ENCODE measurements at places on chromosomes 12 and 14.

DNA sequence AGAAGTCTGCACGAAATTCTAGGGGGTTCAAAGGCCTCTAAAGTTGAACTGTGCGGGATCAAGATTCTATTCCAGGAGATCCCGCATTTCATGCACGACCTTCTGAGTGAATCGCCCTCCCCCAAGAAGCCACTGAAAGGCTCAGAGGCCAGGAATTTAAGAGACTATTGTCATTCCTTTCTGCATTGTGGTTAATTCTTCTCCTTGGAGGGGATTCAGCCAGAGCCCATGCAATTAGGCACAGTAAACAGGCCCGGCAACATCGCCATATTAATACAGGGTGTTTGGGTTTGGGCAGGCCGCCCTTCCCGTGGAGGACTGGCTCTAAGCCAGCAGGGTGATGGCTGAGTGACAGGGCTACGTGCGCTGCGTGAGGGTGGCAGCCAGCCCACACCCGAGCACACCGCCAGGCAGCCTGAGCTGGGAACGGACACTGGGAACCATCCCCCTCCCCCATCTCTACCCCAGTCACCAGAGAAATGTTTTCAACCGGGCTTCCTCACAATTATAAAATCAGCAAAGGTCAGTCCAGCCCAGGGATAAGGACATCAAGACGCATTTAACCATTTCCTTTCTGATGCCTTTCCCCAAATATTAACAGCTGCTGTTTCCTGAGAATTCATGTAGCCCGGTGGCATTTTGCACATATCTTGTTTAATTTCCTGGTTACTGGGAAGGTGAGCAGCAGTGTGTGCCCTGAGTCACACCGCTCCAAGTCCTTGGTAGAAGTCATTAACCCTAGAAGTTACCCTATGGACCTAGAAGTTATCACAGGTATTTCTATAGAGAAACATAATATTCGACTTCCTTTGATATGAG lies 12.5 kb downstream of the EGLN3 start:
- DNase-seq = no peak

DNA sequence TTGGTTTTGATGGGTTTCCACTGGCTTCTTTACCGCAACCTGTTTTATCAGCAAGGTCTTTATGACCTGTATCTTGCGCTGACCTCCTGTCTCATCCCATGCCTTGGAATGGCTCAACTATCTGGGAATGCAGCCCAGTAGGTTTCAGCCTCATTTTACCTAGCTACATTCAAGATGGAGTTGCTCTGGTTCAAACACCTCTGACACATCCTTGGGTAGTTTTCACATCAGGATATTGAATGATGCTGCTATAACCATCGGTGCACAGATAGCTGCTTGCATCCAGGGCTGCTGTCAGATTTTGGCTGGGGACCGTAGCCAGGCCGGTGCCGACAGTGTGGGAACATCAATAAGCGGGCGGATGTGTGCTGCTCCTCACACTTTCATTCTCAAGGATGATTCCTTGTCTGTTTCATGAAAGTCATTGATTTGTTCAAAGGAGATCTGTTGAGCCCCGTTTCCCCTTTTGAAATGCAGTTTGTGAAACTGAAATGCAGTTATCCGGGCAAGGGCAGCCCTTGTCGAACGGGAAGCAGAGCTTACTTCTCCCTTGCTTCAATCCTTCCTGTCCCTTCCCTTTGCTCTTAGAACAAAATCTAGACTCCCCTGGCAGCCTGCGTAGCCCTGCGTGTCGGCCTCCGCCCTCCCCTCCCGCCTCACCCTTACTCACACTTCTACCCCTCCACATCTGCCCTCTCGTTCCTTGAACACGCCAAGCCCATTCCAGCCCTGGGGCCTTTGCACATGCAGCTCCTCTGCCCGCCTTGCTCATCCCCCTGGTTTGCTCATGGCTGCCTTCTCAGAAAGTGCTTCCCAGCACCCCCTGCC lies 49.2 kb upstream of the NCOR2 start:
- DNase-seq = no peak

- no peak for DNase-seq
Measured at GRCh38 chr12:113130457-113131135, 5.0 kb downstream of the RASAL1 start.

GRCh38 chr12:105047308-105047707 lies 37.0 kb downstream of the ALDH1L2 start:
- DNase-seq = no peak

- no peak for DNase-seq
Measured at GRCh38 chr12:76029982-76030340, 1.6 kb downstream of the PHLDA1 start.

DNA sequence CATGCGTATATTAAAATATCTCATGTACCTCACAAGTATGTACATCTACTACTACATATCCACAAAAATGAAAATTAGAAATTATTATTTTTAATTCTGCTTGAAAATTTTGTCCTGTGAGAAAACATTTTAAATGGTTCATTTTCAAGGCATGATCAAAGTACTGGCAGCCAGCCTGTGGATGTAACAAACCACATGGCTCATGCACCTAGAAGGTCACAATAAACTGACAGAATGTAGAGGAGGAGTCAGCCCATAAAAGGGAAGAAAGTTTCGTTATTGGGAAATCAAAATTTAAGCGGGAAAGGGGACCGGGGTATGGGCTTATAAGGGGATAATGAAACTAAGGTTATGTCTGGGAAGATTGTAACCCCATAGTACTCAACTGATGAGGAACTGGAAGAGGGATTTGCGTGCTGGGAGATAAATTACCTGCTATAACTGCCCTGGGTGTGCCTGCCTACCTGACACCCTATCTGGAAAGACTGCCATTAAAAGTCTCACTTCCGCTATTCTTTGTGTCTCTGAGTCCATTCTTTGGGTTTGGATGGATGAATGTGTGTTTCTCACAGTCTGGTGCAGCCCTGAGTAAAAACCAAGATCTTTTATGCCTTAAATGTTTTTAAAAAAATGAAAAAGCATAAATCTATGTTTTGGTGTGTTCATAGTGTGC lies 62.2 kb upstream of the PCED1B start:
- DNase-seq = no peak

GRCh38 chr14:96705422-96706092 lies 91.6 kb upstream of the VRK1 start:
- DNase-seq = no peak

DNA sequence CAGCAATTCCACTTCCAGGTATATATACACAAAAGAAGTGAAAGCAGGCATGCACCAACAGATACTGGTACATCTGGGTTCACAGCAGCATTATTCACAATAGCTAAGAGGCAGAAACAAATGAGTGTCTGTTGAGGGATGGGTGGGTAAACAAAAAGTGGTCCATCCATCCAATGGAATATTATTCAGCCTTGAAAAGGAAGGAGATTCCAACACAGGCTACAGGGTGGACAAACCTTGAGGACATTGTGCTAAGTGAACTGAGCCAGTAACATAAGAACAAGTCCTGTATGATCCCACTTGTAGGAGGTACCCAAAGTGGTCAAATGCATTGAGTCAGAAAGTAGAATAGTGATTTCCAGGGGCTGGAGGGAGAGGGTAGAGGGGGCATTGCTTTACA lies 27.6 kb upstream of the BEGAIN start:
- DNase-seq = no peak

DNA sequence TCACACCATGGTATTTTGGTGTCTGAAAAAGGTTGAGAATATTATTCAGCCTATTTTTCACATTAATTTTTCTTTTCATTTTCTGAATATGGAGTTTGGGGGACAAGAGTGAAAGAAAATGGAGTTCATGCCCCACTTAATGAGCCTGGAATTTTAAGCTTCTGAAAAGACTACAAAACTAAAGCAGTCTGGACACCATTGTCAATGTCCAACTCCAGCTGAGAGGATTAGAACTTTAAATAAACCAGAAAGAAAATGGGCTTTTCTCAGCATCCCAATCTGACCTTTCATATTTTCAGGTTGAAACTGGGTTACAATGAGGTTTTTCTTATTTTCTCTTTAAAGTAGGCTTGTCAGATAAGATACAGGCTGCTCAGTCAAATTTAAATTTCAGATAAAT lies 207.7 kb downstream of the SLC6A15 start:
- DNase-seq = no peak

DNA sequence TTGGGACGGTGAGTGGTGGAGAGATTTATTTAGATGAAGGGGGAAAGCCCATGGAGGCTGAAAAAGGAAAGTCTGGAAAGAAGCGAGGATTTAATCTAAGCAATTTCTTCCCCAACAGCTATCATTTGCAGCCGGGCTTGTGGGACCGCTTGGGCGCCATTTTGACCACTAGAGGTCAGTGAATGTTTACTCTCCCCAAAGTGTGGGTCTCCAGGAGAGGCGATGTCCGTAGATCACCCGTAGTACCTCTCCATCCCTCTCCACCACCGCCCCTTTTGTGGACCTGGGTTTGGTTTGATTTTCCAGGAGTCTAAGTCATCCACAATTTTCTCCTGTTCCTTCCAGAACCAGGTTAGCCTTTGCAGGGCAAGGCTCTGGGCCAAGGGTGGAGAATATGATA lies 91.2 kb upstream of the PARP11 start:
- DNase-seq = no peak

- DNase-seq = no peak
Measured at GRCh38 chr12:112792301-112792700, 753 bp downstream of the RPH3A start.

- DNase-seq = no peak
Measured at GRCh38 chr12:1949771-1950470, 31.5 kb upstream of the CACNA2D4 start.

DNA sequence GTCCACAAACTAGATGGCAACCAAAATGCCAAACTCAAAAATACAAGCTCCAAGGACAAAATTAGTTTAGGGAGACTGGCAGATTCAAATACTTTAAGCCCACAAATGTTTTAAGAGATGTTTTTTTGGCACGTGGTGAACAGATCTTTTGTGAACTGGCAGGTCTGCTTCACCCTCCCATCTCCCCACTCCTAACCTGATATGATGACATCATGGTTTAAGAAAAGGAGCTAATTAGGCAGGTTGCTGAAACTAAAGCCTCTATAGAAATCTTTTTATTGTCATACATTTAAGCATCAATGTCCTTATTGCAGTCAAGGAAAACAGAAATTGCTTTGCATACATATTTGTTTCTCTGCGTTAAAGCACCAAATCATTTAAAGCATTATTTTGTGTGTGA lies 5.8 kb downstream of the LRIG3 start:
- no peak for DNase-seq

- DNase-seq = no peak
Measured at GRCh38 chr14:89870316-89870715, 84.2 kb downstream of the EFCAB11 start.

- peak; percentile 66 for DNase-seq
Measured at GRCh38 chr12:69388371-69388770, 28.8 kb downstream of the YEATS4 start.

DNA sequence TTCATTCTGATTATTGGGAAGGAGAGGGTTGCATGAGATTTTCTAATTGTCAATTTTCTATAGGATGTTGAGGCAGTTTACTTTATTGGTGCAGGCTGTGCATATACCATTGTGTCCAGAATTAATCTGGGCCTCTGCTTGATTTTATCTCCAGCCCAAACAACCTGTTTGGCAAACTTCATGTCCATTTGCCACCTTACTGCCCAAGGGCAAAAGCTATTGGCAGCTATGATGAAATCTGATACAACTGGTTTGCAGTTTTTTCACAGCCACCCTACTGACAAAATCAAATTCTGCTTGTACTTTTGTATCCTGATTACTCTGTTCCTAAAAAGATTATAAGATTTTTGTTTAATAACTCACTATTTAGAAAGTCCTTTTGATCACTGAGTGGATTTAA lies 789.2 kb upstream of the FBXO33 start:
- DNase-seq = no peak

DNA sequence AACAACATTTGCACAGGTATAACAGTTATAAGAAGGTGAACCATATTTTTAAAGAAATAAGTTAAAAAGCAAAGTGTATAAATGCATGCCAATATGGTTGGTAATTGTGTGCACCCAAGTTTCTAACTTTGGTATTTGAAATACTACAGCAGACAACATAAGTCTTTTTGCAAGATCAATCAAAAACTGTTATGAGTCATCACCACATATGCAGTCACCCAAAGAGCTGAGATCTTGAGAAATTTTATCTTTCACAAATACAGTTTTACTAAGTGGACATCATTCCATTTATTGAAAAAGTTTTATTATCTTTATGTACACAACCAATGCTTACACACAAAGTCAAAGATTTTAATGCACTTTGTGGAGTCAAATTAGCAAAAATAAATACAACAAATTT lies 7.0 kb upstream of the ACSS3 start:
- no peak for DNase-seq

DNA sequence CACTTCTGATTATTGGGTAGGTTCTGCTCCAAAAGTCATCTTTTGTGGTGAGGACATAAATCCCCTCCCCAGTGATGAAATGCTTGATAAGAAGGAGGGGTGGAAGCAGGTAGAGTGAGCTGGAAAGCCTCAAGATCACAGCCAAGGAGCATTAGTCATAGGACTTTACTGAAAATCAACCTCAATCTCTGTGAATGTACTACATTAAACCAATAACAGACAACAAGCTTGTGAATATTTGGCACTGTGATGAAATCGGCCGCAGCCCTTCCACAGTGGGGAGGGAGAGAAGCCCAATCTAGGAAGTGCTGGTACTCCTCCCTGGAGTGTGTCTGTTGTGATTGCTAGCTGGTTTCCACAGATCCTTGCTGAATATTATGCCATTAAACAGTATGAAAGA lies 41.2 kb upstream of the PTCSC3 start:
- no peak for DNase-seq

- no peak for DNase-seq
Measured at GRCh38 chr14:38187528-38187927, 20.2 kb upstream of the SSTR1 start.

- no peak for DNase-seq
Measured at GRCh38 chr12:2263901-2264300, 211.1 kb downstream of the CACNA1C start.

DNA sequence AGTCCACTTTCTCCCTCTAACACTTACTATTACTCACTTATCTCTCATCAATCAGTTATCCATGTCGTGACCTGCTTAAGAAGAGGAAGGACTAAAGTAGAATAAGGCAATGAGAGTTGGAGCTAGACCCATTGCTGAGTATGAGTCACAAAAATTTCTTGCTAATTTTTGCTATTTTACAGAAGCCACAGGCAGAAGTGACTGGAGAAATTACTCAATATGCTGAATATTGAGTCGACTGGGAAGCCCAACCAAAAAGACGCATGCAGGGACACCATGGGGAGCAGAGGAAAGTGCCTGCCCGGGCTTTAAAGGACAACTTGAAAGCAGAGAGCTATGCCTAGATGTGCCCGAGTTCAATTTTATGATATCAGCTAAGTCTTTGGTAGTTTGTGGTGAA lies 115.4 kb upstream of the FOXG1 start:
- DNase-seq = no peak

DNA sequence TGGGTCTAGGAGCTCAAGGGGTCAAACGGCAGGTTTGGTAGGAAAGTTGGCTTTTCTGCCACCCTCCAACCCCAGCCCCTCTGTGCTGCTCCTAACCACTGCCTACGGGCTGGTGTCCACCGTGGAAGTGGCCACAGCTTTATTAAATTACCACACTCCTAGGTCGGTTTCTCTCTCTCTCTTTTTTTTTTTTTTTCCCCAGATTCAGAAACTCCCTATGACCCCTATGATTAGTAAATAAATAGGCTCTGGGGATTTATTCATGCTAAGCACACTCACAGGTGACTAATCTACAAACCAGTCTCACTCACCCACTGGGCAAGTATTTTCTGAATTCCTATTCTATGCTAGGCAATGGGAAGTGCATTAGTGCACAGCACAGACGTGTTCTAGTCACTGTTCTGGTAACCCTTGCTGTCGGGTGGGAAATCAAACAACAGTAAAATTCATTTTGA lies 8.7 kb upstream of the DDX47 start:
- no peak for DNase-seq

- DNase-seq = no peak
Measured at GRCh38 chr12:75479963-75480461, 543 bp upstream of the GLIPR1 start.

GRCh38 chr14:71463807-71464206 lies 468.4 kb upstream of the RGS6 start:
- DNase-seq = no peak

All from AML-193 (cell line).